Esophagus mucosa (tissue), 1 donor: ENCODE measurements at places on chromosomes 3 and 15.
A peak's percentile ranks its signal among the peaks of the same experiment; 100 is the strongest.

DNA sequence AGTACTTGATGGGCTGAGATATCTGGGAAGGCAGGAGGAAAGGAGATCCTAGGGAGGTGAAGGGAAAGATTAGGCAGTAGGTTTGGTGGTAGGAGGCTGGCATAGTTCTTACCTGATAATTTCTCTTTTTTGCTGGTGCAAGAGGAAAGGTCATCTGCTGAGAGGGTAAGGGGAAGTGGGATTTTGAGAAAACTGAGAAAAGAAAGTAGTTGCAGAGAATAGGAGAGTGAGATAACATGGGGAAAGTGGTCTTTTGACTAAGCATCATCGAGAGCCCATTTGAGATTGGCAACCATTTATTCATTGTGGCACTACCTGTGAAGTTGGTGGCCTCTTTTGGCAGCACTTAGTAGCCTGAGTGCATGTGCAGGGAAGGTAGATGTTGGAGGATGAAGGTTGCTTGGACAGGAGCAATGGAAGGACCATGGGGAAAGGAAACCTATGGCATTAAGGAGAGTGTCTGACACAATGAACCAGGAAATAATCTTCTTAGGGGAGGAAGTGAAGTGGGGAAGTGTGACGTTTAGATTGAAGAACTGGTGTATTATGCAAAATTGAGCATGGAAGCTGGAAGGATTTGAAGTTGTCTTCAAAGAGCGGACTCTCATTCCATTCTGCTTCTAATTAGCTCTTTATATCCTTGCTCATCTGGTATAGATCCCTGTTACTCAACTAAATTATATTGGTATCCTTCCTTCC lies 21.9 kb upstream of the USP13 start:
- ATAC-seq = no peak

- ATAC-seq = peak; percentile 48
Measured at GRCh38 chr15:72306211-72306785, 13.7 kb downstream of the CELF6 start.

- no peak for ATAC-seq
Measured at GRCh38 chr3:13289771-13290285, 130.3 kb downstream of the NUP210 start.

- no peak for ATAC-seq
Measured at GRCh38 chr15:61401903-61402698, 173.0 kb upstream of the RORA start.
